ENCODE measurements at places on chromosomes 12 and 14.

- no peak for DNase-seq
Observed at GRCh38 chr12:33988913-33989312, 33.4 kb upstream of the ALG10 start.

DNA sequence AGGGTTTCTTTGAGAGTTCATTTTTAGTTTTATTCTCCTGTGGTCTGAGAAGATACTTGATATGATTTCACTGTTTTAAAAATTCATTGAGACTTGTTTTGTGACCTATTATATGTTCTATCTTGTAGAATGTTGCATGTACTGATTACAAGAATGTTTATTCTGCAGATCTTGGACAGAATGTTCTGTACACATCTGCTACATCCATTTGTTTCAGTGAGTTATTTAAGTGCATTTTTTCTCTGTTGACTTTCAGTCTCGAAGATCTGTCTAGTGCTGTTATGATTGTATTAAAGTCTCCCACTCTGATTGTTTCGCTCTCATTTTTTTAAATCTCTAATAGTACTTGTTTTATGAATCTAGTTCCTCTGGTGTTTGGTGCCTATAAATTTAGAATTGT lies 1319.8 kb downstream of the TMEM121 start:
- DNase-seq: no peak

DNA sequence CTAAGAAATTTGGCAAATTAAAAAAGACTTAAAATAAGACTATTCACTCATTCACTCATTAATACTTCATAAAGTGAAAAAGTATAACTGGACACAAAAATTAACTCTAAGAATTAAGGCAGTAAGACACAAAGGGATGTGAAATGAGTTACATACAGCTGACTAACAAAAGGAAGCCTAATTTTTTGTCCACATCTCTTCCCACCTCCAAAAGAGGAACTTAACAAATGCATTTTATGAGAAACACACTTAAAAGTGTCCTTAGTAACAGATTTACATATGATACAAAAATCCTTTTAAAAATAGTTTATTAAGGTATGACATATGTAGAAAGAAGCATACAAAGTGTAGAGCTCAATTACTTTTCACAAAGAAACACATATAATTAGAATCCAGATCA lies 88.9 kb downstream of the NUMB start:
- no peak for DNase-seq

DNA sequence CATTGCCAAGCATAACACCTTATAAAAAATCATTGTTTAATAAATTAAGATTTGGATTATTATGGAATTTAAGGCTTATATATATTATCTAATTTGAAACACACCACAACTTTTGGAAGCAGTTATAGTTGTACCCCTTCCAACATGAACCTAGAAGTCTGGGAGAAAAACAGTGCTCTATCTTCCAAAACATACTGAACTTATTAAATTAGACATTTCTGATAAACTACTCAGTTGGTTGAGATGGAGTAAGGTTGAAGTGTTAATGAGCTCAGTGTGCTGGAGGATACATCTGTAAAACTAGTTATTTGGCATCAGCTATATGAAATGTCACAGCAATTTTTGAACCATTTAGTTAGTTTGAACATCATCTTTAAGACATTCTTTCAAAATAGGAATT lies 227.4 kb downstream of the ALX1 start:
- no peak for DNase-seq

- DNase-seq: no peak
Observed at GRCh38 chr12:113208041-113208934, 13.0 kb upstream of the TPCN1 start.

DNA sequence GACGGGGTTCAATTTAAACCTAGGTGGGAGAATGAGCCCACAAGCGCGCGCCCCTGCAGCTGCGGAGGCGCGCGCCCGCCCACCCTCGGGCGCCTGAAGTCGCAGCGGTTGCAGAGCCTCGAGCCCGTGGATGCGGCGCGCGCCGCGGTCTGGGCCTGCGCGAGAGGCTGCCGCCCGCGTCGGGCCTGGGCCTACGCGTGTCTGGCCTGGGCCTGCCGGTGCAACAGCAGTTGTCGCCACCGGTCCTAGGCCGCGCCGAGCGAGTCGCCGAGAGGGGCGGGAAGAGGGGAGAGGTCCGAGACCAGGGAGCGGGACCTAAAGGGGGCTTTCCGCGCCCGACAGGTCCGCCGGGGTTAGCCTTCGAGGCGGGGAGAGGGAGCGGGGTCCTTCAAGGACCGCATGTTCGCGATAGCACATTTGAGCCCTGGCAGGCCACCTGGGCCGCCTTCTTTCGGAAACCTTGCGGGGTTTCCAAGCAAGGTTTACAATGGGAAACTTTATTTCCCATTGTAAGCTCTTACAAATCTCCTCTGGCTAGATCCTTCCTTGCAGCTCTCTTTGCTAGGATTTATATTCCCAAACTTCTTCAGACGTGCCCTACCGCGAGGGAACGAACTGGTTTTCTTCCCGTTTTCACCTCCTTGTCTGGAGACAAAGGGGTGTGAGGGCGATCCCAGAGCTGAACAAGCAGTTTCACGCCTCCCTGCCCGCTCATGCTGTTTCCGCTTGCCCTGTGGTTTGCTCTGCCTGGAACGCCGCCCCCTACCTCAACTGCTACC lies 6.8 kb downstream of the SIX6 start:
- DNase-seq: peak; percentile 75

GRCh38 chr12:120959111-120959878 lies 19.0 kb upstream of the HNF1A start:
- DNase-seq: no peak

GRCh38 chr12:24701343-24701742 lies 247.6 kb downstream of the BCAT1 start:
- DNase-seq: no peak

- DNase-seq: no peak
Observed at GRCh38 chr14:104220215-104221070, 82.1 kb downstream of the KIF26A start.

All from H9 (cell line).